ENCODE measurements at places on chromosomes 16 and 17.

DNA sequence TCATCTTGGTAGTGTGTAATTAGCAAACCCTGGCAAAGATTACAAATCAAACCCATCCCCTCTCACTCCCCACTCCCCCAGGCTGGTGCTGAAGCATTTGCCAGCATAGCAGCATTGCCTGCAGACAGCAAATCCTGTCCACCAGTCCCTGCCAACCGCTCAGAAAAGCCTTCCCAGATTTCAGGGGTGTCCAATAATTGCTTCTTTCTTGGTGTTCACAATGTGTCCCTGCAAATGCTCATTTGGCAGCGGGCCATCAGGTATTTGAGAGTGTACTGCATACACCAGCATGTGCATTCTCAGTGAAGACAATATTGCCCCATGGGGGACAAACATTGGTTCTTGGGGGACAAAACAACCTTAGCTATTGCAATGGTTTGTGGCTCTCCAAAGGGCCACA, 28.2 kb downstream of the ORC6 start:
- DNase-seq: no peak

DNA sequence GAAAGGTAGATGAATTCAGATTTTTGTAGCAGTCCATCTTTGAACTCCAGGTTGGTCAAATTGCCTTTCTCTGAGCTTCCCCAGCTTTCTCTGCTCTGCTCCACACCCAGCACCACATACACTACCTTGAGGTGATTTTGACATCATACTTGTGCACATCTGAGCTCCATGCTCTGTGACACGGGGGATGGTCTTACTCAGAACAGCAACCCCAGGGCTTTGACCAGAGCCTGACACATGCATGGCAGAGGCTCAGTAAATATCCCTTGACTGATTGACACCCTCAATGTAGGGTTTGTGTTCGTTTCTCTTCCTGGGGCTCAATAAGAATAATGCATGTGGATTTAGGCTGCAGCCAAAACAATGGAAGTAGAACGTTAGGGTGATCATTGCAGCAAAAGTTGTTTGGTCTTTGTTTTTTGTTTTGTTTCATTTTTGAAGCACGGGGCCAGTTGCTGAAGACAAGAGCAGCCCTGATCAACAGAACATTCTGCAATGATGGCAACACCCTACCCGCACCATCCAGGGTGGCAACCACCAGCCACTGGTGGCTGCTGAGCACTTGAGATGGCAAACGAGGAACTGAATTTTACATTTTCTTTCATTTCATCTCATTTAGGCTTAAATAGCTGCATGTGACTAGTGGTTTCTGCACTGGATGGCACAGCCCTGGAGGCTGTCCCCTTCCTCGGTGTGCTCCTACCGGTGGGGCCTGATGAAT, 224.8 kb upstream of the TNRC6C start:
- DNase-seq: no peak

GRCh38 chr16:9219813-9220212, 128.4 kb downstream of the HAPSTR1 start:
- no peak for DNase-seq

DNA sequence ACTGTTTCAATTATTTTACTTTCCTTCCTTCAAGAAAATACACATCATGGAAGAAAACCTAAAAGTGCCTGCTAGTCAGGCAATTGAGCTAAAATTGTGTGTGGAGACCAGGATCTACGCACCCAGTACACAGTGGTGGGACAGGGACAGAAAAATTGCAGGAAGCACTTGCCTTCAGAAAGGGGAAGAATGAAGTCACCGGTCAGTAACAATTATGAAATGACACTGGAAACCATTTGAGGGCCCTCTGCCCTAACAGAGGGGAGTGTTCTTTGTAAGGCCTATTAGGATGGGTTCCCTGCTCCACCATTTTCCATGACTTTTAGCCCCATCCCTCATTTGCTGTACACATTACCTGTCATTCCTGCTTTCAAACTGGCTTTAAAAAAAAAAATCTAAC, 4.5 kb upstream of the PHAF1 start:
- DNase-seq: no peak

DNA sequence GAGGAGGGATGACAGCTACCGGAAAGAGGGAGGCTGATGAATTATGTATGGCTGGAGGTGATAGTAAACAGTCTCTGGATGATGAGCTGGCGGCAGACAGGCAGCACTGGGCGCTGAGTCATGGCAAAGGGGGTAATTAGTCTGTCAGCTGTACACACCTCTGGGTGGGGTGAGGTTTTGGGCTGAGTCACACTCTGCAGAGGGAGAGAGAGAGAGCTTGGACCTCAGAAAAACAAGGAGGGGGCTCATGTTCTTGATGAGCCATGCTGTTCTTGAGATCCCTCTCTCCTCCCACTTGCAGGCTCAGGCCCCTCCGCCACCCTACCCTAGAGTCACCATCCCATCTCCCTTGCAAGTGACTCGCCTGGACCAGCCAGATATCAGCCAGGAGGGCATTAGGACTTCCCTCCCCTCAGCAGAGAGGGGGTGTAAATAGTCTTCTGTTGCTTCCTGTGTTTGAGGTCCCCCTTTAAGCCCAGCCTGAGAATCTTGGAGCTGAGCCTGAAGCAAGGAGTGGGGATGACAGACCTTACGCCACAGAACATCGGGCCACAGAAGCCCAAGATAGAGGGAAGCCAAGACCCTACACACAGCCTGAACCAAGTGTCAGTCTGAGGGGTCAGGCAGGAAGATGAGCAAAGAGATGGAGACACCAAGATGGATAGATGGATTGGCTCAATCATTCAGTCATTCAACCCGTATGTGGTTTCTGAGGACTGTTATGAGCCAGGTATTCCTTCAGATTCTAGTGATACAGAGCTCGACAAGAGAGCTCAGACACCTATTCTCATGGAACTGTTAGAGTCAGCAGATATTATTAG, 383.2 kb upstream of the CCL2 start:
- no peak for DNase-seq

- DNase-seq: no peak
Observed at GRCh38 chr16:84327926-84328505, 33.3 kb downstream of the WFDC1 start.

All from T-helper 9 cell (primary cell).